ENCODE measurements at places on chromosomes 5 and 9.
A peak's percentile ranks its signal among the peaks of the same experiment; 100 is the strongest.

- no peak for DNase-seq
Measured at GRCh38 chr9:133591985-133592384, 17.2 kb downstream of the FAM163B start.

DNA sequence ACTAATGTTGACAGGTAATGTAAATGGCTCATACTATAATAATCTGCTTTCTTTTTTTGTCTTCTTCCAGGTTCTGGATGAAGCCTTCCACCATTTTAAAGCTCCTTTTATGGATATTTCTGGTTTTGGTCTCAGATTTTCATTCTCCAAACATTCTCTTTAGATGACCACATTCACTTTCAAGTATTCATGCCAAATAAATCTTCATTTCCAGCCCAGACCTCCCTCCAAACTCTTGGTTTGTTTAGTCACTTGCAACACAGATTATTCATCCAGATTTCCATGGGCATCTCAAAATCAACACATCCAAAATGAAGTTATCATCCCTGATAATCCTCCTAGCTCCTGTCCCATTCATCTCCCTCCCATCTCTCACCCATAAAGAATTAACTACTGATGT lies 40.3 kb upstream of the SVEP1 start:
- peak; percentile 67 for DNase-seq

DNA sequence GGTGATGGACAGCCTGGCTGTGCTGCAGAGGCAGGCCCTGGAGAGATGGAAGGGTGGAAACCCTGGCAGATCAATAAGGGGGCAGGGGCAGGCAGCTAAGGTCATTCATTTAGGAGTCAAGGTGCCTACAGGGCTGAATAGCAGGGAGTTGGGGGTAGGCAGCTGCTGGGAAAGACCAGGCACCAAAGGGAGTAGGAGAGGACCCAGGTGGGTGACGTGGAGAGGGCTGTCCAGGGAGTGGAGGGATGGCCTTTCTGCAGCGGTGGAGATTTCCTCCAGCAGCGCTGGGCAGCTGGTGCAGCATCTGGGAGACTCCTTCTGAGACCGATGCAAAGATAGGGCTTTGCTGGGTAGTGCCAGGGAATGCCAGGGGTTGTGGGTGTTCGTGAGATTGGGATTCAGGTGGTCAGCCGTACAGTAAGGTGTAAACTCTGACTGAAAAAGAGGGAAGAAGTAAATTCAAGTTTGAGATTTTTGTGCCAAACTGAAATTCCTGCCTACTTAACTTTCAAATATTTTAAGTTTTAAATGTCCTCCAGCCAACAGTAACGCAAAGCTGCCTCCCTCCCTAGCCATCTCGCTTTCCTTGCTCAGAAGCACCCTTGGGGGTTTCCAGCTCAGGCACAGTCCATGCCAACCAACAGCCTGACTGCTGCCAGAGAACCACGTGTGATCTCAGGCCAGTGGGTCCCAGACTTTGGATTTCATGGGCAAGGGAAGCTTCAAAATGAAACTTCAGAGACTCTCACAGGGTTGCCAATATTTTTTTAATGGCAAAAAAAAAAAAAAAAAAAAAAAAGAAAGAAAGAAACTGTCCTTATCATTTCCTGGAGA lies 18.6 kb upstream of the ANGPTL2 start:
- no peak for DNase-seq

GRCh38 chr5:51599587-51599986 lies 216.3 kb downstream of the ISL1 start:
- DNase-seq, result no peak

GRCh38 chr9:133612816-133613215 lies 3.6 kb upstream of the FAM163B start:
- DNase-seq, result no peak

Data from fibroblast of the aortic adventitia (primary cell).